ENCODE measurements at places on chromosomes 3 and 15. TPM values are rescaled to one million over a fixed set of nuclear protein-coding genes. Genes with fewer than 3 reads are reported as not detected.

DNA sequence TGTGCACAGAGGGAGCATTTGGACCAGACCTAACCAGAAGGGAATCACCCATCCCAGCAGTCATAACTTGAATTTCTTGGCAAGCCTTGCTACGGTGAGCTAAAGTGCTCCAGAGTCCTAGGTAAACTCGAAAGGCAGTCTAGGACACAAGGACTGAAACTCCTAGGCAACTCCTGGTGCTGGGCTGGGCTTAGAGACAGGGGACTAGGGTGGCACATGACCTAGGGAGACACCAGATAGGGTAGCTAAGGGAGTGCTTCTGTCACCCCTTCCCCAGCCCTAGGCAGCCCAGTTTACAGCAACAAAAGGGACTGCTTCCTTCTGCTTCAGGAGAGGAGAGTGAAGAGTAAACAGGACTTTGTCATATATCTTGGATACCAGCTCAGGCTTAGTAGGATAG lies 256.4 kb upstream of the ARHGEF26 start:
- H3K4me3 ChIP-seq, result no peak overlapping the region
- no peak overlapping the region for H3K27ac ChIP-seq
- DNase-seq, result no peak
- no peaks in the 10 kb centered on the region for H3K4me1 ChIP-seq
- no peaks in the 10 kb centered on the region for H3K36me3 ChIP-seq
- H3K27me3 ChIP-seq, result no peaks in the 10 kb centered on the region

- H3K27me3 ChIP-seq, result peaks cover 5% of the 10 kb centered on the region
- H3K27ac ChIP-seq, result no peak overlapping the region
- H3K36me3 ChIP-seq, result no peaks in the 10 kb centered on the region
Measured at GRCh38 chr15:79593119-79593869, 161.2 kb downstream of the MINAR1 start.

DNA sequence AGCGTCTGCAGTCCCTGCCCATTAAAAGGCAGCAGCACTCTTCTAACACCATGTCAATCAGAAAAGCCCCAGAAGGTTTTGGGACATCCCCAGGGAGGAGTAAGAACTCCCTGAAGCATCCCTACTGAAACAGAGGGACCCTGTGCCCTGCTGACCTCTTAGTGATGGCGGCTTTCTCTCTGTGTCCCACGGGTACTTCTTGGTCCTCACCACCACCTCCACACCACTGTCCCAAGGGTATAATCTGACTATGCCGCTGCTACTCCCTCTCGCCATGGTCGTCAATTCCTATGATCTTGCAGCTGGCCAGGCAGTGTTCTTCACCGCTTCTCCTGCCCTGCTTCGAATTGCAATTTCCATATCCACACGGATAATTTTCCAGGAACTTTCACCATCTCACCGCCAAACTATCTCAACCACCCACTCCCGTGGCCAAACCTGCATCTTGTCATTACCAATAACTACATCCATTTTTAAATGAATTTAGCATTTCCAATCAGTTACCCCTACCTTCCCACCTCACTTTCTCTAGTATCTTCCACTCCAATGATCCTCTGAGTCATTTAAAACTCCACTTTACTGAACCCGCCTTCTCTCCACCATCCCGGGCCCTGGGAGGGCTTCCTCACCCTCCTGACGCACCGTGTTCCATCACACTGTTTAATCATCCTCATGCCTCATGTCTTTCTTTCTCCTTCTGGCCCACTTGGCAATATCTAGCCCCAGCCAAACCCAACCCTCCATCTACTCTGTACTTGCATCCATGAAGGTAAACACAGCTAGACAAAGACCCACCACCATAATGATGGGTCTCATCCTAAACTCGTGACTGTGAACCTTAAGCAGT lies 23.7 kb downstream of the PRR23E start:
- H3K4me1 ChIP-seq, result no peaks in the 10 kb centered on the region
- H3K27ac ChIP-seq, result no peak overlapping the region
- peaks cover 8% of the 10 kb centered on the region for H3K27me3 ChIP-seq
- no peak overlapping the region for H3K4me3 ChIP-seq

FBXO40 gene
- total RNA-seq, result not detected

GABRG3 gene
- not detected for total RNA-seq

GRCh38 chr15:66622591-66623022 lies 56.8 kb upstream of the LCTL start:
- peaks cover 34% of the 10 kb centered on the region for H3K27me3 ChIP-seq
- no peaks in the 10 kb centered on the region for H3K36me3 ChIP-seq
- no peaks in the 10 kb centered on the region for H3K4me1 ChIP-seq
- H3K27ac ChIP-seq, result no peak overlapping the region
- DNase-seq, result no peak

GRCh38 chr15:25903024-25903581 lies 40.0 kb upstream of the ATP10A start:
- peak overlapping the region; percentile 70 for H3K27ac ChIP-seq
- H3K36me3 ChIP-seq, result no peaks in the 10 kb centered on the region
- no peak for DNase-seq
- H3K27me3 ChIP-seq, result no peaks in the 10 kb centered on the region
- peaks cover 16% of the 10 kb centered on the region for H3K4me1 ChIP-seq
- H3K4me3 ChIP-seq, result no peak overlapping the region

- H3K27ac ChIP-seq, result no peak overlapping the region
- no peak overlapping the region for H3K4me3 ChIP-seq
- DNase-seq, result no peak
- no peaks in the 10 kb centered on the region for H3K27me3 ChIP-seq
- peaks cover 10% of the 10 kb centered on the region for H3K4me1 ChIP-seq
Measured at GRCh38 chr3:119653876-119654275, 6.5 kb downstream of the POPDC2 start.

DNA sequence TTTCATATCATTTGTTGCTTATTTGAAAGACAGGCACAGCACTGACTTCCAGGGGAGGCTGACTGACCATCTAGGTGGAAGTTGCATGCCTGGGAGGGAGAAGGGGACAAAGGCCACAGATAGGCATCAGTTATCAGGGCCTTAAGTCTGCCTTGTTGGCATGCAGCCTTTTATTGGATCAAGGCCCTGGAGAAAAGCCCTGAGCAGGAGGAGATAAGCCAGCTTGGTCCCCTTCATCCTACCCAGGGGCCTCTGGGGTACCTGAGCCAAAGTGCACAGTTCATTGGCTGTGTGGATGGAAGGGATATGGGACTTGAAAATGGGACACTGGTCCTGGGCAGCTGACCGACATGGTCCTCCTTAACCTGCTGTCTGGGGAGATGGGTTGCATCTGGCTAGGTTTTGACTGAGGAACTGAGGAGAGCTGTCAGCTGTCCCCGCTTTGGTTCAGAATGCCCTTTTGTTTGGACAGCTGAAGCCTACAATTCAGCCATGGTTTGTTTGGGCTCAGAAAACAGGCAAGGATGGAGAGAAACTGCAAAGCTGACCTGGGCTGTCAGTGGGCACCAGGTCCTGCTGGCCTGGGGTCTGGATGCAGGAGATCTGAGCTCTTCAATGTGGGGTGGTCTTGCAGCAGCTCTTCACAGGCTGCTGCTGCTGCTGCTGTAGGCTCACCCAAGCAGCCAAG lies 60.0 kb downstream of the FLNB start:
- no peak for DNase-seq
- H3K27ac ChIP-seq, result no peak overlapping the region
- H3K36me3 ChIP-seq, result no peaks in the 10 kb centered on the region
- no peaks in the 10 kb centered on the region for H3K27me3 ChIP-seq
- no peak overlapping the region for H3K4me3 ChIP-seq

DNA sequence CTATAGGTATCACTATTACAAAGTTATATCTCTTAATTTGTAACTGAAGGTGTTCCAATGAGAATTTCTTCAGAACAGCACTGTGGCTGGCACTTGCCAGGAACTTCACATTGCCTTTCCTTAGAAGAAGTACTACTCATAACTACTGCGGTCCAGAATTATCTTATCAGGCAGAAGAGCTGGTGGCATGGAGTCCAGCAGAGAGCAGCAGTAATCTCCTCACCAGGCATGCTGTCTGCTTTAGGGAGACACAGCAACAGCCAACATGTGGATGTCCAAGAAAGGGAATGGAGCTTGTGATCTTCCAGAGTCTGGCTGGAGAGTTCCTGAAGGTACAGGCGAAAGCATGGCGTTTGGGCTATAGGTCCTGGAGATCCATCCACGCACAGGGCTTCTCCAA lies 919.7 kb upstream of the NR2F2 start:
- peaks cover 3% of the 10 kb centered on the region for H3K4me1 ChIP-seq
- H3K27me3 ChIP-seq, result peaks cover 7% of the 10 kb centered on the region
- H3K27ac ChIP-seq, result no peak overlapping the region
- no peak overlapping the region for H3K4me3 ChIP-seq
- H3K36me3 ChIP-seq, result no peaks in the 10 kb centered on the region
